Activated B cell treated with CpG ODN at 0.5 μM for 24 hours (primary cell): ENCODE measurements at places on chromosomes 1 and 21.

DNA sequence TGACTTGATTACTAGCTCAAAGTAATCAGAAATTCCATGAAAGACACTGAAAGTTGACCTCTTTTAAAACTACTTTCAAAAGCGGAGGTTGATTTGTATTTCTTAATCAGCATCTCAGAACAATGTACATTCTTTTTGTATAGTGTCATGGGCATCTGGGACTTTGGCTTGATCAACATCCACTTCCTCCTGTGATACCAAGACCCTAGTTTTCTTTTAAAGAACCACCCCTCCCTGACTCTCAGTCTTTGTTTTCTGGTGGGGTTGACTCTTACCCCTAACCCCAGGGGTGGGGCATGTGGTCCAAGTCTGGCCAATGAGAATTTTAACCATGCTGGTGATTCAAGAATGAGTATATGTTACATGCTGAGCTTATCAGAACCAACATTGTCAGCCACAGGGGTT is 21.7 kb upstream of the IRF2BP2 start:
- H3K36me3 ChIP-seq = no peaks in the 10 kb centered on the region
- H3K27me3 ChIP-seq = no peaks in the 10 kb centered on the region
- H3K4me3 ChIP-seq = no peak overlapping the region
- DNase-seq = no peak

DNA sequence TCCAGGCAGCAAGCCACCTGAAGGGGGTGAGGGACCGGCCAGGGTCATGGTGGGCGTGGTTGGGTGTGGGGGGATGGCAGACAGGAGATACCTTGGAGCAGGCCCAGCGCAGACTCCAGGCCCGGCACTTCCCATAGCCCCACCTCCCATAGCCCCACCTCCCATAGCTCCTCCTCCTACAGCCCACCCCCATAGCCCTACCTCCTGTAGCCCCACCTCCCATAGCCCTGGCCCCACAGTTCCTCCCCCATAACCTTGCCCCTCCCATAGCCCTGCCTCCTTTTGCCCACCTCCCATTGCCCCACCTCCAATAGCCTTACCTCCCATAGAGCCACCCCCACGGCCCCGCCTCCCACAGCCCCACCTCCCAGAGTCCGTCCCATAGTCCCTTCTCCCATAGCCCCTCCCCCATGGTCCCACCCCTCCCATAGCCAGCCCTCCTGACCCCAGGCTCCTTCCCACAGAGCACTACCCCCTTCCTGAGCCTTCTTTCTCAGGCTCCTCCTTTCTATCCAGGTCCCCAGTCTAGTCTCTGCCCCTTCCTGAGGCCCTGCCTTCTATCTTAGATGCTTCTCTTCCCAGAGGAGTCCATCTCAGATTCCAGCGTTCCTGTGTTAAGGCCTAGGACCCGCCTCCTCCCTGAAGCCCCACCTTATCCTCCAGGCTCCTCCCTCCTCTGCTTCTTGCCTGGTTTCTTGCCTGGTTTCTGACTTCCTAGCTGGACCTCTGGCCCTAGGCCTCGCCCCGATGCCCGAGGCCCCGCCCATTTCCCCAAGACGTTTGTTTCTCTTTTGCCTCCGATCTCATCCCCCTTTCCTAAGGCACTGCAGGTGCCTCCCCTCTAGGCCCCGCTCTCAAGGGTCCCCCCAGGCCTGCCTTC is 46.8 kb downstream of the PTPRU start:
- H3K27me3 ChIP-seq = no peaks in the 10 kb centered on the region
- H3K4me3 ChIP-seq = peak overlapping the region; percentile 41
- H3K4me1 ChIP-seq = peaks cover 8% of the 10 kb centered on the region
- no peak for DNase-seq
- H3K27ac ChIP-seq = no peak overlapping the region
- H3K36me3 ChIP-seq = no peaks in the 10 kb centered on the region

DNA sequence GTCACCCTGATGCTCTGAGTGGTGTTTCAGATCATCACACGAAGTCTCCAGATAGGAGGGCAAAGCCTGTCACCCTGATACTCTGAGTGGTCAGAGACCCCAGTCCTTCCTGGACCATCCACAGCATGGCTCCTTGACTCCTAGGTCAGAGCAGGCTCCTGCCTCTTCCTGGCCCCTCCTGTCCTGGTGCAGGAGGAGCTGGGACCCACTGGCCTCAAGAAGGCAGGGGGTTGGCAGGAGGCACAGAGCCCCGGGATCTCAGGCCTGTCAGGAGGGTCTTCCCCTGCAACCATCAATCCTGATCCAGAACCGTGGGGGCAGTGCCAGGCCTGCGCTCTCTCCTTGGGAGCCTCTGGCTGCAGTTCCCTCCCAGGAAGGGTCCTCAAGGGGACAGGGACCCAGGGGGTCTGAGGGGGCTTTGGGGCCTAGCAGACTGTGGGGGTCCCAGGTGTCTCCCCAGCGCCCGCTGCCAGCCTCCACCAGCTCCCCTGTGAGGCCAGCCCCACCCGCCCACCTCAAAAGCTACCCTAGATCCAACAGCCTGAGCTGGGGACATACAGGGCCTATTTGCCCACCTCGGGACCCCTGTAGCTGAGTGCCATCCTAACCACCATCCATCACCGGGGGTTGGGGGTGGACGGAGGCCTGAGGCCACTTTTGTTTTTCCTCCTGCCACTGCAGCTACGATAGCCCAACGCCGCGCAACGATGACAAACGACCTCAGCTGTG is 27.5 kb downstream of the COL6A1 start:
- no peaks in the 10 kb centered on the region for H3K36me3 ChIP-seq
- H3K4me1 ChIP-seq = no peaks in the 10 kb centered on the region
- no peak overlapping the region for H3K4me3 ChIP-seq
- no peaks in the 10 kb centered on the region for H3K27me3 ChIP-seq
- DNase-seq = no peak

DNA sequence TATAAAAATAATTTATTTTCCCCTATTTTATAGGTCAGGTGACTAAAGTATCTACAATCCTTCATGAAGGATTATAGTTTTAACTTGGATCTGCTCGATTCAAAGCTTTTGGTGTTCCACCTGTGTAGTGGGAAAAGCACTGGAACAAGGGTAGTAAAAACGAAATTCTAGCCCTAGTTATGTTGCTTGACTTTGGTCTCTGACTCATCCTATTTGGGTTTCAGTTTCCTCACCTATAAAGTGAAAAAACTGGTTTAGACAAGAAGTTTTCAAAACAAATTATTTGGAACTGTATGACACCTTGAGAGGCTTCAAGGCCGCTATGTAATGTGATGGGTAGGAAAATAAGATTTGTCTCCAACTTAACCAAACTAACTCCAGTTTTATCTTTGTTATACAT is 505.2 kb upstream of the ZRANB2 start:
- H3K4me1 ChIP-seq = no peaks in the 10 kb centered on the region
- no peak overlapping the region for H3K4me3 ChIP-seq
- no peaks in the 10 kb centered on the region for H3K27me3 ChIP-seq
- no peak overlapping the region for H3K27ac ChIP-seq

- no peak for DNase-seq
- no peak overlapping the region for H3K4me3 ChIP-seq
- peaks cover 53% of the 10 kb centered on the region for H3K36me3 ChIP-seq
- H3K4me1 ChIP-seq = peaks cover 46% of the 10 kb centered on the region
Measured at GRCh38 chr1:36239941-36240637, 15.8 kb downstream of the THRAP3 start.

- peaks cover 23% of the 10 kb centered on the region for H3K4me1 ChIP-seq
- no peak for DNase-seq
- no peak overlapping the region for H3K4me3 ChIP-seq
Measured at GRCh38 chr1:113040718-113041412, 32.1 kb upstream of the LRIG2 start.

GRCh38 chr1:24322470-24323177 is 3.5 kb downstream of the GRHL3 start:
- H3K27me3 ChIP-seq = peaks cover 34% of the 10 kb centered on the region
- H3K4me1 ChIP-seq = peaks cover 47% of the 10 kb centered on the region
- DNase-seq = no peak
- H3K4me3 ChIP-seq = peak overlapping the region; percentile 83
- no peaks in the 10 kb centered on the region for H3K36me3 ChIP-seq
- H3K27ac ChIP-seq = peak overlapping the region; percentile 72

GRCh38 chr1:2826316-2826715 is 24.8 kb upstream of the TTC34 start:
- no peaks in the 10 kb centered on the region for H3K36me3 ChIP-seq
- no peak for DNase-seq
- H3K27ac ChIP-seq = no peak overlapping the region
- peaks cover 11% of the 10 kb centered on the region for H3K27me3 ChIP-seq

GRCh38 chr21:38752051-38752505 is 53.7 kb upstream of the ETS2 start:
- H3K27ac ChIP-seq = no peak overlapping the region
- no peak overlapping the region for H3K4me3 ChIP-seq
- no peaks in the 10 kb centered on the region for H3K36me3 ChIP-seq
- peaks cover 32% of the 10 kb centered on the region for H3K27me3 ChIP-seq
- peaks cover 4% of the 10 kb centered on the region for H3K4me1 ChIP-seq
- no peak for DNase-seq
